ENCODE measurements at places on chromosomes 7 and 10. TPM values are rescaled to one million over a fixed set of nuclear protein-coding genes. Genes with fewer than 3 reads are reported as not detected.

The CTTNBP2 gene
- total RNA-seq = 36.9 TPM

The C10orf71 gene
- total RNA-seq = not detected

The KIF11 gene
- total RNA-seq = 14.6 TPM

The ZKSCAN1 gene
- total RNA-seq = 157 TPM

The PIK3AP1 gene
- total RNA-seq = 3.7 TPM

The AGR3 gene
- total RNA-seq = 5.2 TPM

The MSMB gene
- total RNA-seq = 5.6 TPM

The DNAH11 gene
- total RNA-seq = 1.0 TPM

GRCh38 chr7:121402701-121403100, 6.6 kb upstream of the FAM3C start:
- no peaks in the 10 kb centered on the region for H3K27me3 ChIP-seq
- DNase-seq = no peak
- H3K36me3 ChIP-seq = no peaks in the 10 kb centered on the region
- H3K4me1 ChIP-seq = peaks cover 10% of the 10 kb centered on the region
- H3K27ac ChIP-seq = no peak overlapping the region
- no peak overlapping the region for H3K4me3 ChIP-seq

- no peak overlapping the region for H3K4me3 ChIP-seq
- H3K36me3 ChIP-seq = no peaks in the 10 kb centered on the region
- no peaks in the 10 kb centered on the region for H3K27me3 ChIP-seq
- H3K4me1 ChIP-seq = no peaks in the 10 kb centered on the region
- no peak overlapping the region for H3K27ac ChIP-seq
- no peak for DNase-seq
Observed at GRCh38 chr7:124818807-124819206, 53.2 kb upstream of the GPR37 start.

GRCh38 chr10:130884456-130884855, 427.1 kb downstream of the TCERG1L start:
- no peaks in the 10 kb centered on the region for H3K36me3 ChIP-seq
- H3K27ac ChIP-seq = no peak overlapping the region
- no peak for DNase-seq
- H3K4me3 ChIP-seq = no peak overlapping the region
- H3K27me3 ChIP-seq = peaks cover 9% of the 10 kb centered on the region

DNA sequence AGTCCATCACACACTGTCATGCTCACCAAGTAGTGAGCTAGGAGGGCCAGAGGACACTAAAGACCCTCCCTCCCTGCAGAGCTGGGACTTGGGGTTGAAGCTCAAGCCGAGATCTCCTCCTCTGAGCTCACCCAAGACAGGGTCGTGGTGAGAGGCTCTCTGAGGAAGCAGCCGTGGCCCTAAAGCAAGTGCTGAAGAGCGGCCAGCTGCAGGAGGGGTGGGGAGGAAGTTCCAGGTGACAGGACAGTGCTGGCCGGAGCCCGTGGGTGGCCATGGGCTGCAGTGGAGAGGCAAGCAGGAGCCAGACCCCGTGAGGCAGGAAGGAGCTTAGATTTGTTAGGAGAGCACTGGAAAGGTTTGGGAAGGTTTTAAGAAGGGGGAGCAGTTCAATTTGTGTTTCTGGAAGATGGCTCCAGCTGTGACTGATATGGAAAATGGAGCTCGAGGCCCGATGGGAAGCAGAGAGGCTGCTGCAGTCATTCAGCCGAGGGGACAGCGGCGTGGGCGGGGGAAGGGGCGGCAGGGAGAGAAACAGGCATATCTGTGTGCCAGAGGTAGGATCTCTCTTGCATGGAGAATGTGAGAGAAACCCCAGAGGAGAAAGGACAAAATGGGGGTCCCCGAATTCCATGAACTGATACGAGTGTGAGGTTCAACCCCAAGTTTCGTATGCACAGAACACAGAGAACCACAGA, 26.9 kb upstream of the DNAAF5 start:
- DNase-seq = no peak
- no peak overlapping the region for H3K4me3 ChIP-seq
- H3K27me3 ChIP-seq = no peaks in the 10 kb centered on the region
- no peak overlapping the region for H3K27ac ChIP-seq

GRCh38 chr7:7816084-7816483, 97.7 kb upstream of the RPA3 start:
- H3K27ac ChIP-seq = no peak overlapping the region
- no peak for DNase-seq
- H3K4me3 ChIP-seq = no peak overlapping the region

DNA sequence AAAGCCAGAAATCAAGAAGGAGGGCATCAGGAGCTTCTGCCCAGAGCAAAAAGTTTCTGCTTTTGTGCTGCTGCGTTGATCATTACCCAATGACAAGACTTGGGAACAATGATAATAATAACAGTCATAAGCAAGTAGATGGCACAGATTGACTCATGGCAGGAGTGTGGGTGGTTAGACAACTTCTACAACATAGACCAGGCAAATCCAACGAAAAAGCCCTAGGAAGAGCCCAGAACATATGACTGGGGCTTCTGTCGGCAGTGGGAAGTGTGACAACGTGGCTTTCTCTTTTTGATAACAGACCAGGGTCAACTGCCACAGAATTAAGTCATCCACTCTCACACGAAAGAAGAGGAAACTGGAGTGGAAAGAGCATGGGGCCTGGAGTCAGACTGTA, 85.4 kb upstream of the TRIL start:
- DNase-seq = no peak
- peaks cover 39% of the 10 kb centered on the region for H3K4me1 ChIP-seq
- H3K36me3 ChIP-seq = no peaks in the 10 kb centered on the region
- no peak overlapping the region for H3K27ac ChIP-seq

GRCh38 chr7:159017741-159018140, 126.9 kb downstream of the VIPR2 start:
- H3K4me1 ChIP-seq = peaks cover 10% of the 10 kb centered on the region
- no peak for DNase-seq
- H3K4me3 ChIP-seq = no peak overlapping the region

DNA sequence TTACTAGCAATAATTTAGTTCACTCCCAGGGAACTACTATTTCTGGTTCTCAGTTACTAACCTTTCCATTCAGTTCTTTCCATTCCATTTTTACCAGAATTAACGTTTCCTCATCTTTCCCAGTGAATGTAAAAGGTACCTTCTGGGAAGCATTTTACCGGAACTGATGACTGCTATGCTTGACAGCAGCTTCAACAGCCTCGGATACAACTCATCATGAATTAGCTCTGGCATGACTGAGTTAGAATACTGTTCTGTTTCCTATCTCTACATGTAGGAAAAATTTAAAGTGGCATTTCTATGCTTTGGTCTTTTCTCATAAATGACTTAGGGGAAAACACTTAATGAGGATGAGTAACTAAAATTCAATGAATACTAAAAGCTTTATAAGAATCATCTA, 18.6 kb downstream of the TAS2R41 start:
- no peak overlapping the region for H3K4me3 ChIP-seq
- no peaks in the 10 kb centered on the region for H3K27me3 ChIP-seq

- no peaks in the 10 kb centered on the region for H3K4me1 ChIP-seq
- H3K27ac ChIP-seq = no peak overlapping the region
- no peak for DNase-seq
- peaks cover 17% of the 10 kb centered on the region for H3K27me3 ChIP-seq
- no peak overlapping the region for H3K4me3 ChIP-seq
Observed at GRCh38 chr7:32147546-32148268, 77.5 kb upstream of the PDE1C start.

DNA sequence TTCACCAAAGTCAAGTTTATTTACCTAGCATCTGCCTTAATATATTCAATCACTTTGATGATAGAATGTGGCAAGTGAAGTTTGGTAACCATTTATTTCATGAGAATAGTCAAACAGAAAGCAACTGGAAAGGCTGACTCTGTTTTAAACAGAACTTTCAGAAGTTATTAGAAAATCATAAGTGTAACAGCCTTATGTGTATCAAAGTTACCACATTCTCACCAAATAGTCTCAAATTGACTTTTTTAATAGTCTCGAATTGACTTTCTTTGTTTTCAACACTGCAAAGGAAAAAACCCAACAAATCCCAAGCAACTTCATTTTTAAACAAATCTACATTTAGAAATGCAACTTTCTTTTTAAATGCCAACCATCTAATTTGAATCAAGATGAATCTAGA, 29.5 kb downstream of the NAMPT start:
- no peaks in the 10 kb centered on the region for H3K27me3 ChIP-seq
- DNase-seq = no peak
- no peak overlapping the region for H3K4me3 ChIP-seq
- peaks cover 39% of the 10 kb centered on the region for H3K36me3 ChIP-seq
- no peaks in the 10 kb centered on the region for H3K4me1 ChIP-seq

GRCh38 chr10:83987216-83987615, 152.1 kb upstream of the GHITM start:
- H3K27ac ChIP-seq = no peak overlapping the region
- no peak overlapping the region for H3K4me3 ChIP-seq
- no peak for DNase-seq
- H3K36me3 ChIP-seq = no peaks in the 10 kb centered on the region

GRCh38 chr10:78405231-78405630, 371.6 kb downstream of the RPS24 start:
- H3K36me3 ChIP-seq = no peaks in the 10 kb centered on the region
- peaks cover 4% of the 10 kb centered on the region for H3K27me3 ChIP-seq
- H3K4me1 ChIP-seq = peaks cover 25% of the 10 kb centered on the region
- H3K27ac ChIP-seq = no peak overlapping the region
- no peak overlapping the region for H3K4me3 ChIP-seq

DNA sequence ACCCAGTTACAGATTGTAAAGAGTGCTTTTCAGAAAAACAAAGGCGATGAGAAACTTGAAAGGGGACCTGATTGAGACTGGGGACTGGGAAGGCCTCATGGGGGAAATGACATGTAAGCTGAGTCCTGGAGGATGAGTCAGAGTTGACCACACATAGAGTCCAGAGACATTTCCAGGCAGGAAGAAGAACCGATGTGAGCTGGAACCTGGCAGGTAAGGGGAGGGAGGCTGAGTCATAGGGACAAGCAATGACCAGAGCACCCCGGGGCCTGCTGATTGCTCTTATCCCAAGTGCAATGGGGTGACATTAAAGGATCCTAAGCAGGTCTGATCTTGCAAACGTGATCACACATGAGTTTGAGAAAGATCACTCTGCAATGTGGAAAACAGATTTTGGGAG, 11.7 kb downstream of the TLL2 start:
- no peaks in the 10 kb centered on the region for H3K36me3 ChIP-seq
- peaks cover 36% of the 10 kb centered on the region for H3K27me3 ChIP-seq

- H3K36me3 ChIP-seq = no peaks in the 10 kb centered on the region
- DNase-seq = no peak
- peaks cover 3% of the 10 kb centered on the region for H3K27me3 ChIP-seq
- H3K27ac ChIP-seq = no peak overlapping the region
- H3K4me1 ChIP-seq = no peaks in the 10 kb centered on the region
- no peak overlapping the region for H3K4me3 ChIP-seq
Observed at GRCh38 chr10:3255075-3255474, 82.5 kb upstream of the PITRM1 start.

DNA sequence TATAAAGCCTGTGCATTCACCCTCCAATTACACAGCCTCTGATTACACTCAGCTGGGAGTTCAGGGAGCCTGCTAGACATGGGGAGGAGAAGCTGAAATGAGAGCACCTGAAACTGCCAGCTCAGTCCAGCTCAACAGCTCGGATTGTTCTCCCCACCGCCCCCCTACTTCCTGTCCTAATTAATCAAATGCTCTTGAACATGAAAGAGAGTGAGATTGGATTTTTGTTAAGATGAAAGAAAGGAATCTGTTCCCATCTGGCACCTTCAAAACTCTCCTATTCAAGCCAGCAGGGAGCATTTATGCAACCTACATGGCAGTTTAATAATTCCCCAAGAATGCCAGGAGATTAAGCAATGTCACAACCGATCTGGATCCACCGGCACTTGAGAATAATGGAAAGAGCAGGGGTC, 98.0 kb downstream of the NPSR1 start:
- no peak overlapping the region for H3K4me3 ChIP-seq
- peak overlapping the region; percentile 20 for H3K27ac ChIP-seq
- DNase-seq = no peak
- H3K27me3 ChIP-seq = no peaks in the 10 kb centered on the region
- peaks cover 21% of the 10 kb centered on the region for H3K4me1 ChIP-seq
